Activated T-helper 1 cell treated with anti-CD3 and anti-CD28 coated beads, Interleukin-12 subunit alpha, Interleukin-12 subunit beta, Interleukin-2, Interleukin-4 antibody, amounts not matched to agents 30 ng/mL and 10 ng/mL and 1 ng/mL, durations not matched to agents 14 hours and 24 hours and 36 hours (primary cell): ENCODE measurements at places on chromosomes 4 and X. TPM values are rescaled to one million over a fixed set of nuclear protein-coding genes. Genes with fewer than 3 reads are reported as not detected.

DNA sequence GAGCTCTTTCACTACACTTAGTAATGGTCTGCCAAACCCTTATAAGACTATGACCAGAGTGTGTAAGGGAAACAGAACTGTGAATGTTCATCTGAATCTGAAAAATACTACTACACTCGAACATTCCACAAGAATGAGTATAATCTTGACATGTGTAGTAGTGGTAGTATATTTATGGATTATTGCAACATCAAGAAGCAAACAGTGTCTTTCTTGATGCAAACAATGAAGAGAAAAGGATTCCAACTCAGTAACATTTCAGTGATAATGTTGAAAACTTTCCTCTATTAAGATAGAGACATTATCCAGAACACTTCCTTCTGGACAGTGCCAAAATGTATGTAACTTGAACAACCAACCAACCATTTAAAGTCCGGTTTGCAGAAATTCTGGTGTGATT is 394.7 kb upstream of the CPEB2 start:
- no peak for DNase-seq

GRCh38 chr4:100986360-100986868 is 360.9 kb downstream of the PPP3CA start:
- DNase-seq: no peak

DNA sequence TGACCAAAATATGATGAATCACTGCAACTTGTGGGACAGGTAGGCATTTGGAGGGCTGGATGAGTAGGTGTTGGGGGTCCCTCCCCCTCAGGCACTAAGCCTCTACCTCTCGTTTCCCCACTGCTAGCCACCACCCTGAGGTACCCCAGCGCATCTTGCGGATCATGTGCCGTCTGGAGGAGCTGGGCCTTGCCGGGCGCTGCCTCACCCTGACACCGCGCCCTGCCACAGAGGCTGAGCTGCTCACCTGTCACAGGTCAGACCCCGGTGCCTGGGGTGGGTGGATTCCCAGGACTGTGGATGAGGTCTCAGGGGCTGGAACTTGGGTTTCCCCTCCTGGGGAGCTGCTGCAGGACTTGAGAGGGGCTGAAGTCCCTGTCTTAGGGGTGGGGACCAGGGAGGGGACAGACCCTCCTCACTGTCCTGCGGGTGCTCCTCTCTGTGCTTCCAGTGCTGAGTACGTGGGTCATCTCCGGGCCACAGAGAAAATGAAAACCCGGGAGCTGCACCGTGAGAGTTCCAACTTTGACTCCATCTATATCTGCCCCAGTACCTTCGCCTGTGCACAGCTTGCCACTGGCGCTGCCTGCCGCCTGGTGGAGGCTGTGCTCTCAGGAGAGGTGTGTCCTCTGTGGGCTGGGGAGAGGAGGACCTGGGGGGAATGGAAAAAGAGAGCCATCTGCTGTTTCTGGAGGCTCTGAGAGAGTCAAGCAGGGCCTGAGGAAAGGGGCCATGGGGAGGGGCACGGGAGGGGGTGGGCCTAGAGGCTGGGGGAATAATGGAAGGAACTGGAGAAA is 10.1 kb upstream of the ERAS start:
- no peak for DNase-seq

- DNase-seq: no peak
Observed at GRCh38 chr4:38154252-38154651, 194.1 kb downstream of the PTTG2 start.

DNA sequence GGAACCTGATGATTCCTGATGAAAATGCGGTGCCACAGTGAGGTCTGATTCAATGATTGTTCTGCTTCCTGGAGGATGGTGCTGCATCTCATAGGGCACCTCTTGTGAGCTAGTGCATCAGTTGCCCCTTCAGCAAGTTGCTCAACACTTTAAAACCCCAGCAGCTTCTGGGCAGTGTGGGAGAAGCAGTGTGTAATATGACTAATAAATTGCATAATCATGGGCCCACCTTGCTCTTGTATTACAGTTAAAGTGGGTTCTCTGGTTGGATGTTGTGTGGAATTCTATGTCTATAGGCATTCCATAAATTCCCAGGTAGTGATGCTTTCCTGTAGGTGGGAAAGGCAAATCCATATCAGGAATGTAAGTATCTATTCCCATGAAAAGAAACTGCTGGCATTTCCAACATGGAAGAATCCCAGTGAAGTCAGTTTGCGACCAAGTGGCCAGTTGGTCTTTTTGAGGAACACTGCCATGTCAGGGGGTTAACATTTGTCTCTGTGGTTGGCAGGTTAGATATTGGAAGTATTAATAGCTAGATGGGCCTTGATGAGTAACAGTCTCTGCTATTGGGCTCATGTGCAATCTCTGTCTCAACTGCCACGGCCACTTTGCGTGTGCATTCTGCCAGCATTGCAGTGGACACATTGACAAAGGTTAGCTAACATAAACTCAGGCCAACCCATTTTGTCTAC is 121.1 kb upstream of the OTUD4 start:
- DNase-seq: no peak

GRCh38 chr4:130074096-130074495 is 978.1 kb downstream of the C4orf33 start:
- DNase-seq: no peak

DNA sequence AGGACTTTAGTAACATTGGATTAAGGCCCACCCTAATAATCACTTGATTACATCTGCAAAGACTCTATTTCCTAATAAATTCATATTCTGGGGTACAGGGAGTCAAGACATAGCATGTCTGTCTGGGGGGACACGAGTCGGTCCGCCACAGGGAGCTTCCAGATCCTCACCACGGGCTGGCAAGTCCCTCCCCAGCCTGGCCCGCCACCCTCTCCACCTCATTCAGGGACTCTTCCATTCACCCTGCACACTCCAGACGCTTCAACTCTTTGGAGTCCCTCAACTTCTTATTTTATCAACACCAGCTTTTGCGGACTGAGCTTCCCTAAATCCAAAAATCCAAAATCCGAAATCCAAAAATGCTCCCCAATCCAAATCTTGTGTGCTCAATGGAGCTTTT is 71.2 kb downstream of the DCTD start:
- no peak for DNase-seq

- no peak for DNase-seq
Observed at GRCh38 chrX:72694170-72694569, 19.9 kb downstream of the PHKA1 start.

GRCh38 chr4:15513545-15513944 is 43.9 kb downstream of the CC2D2A start:
- no peak for DNase-seq

GRCh38 chrX:44975666-44976263 is 102.8 kb downstream of the KDM6A start:
- DNase-seq: no peak

- no peak for DNase-seq
Observed at GRCh38 chr4:626201-627091, 1.1 kb downstream of the PDE6B start.

GRCh38 chrX:23900220-23900797 is 7.4 kb downstream of the APOO start:
- no peak for DNase-seq

DNA sequence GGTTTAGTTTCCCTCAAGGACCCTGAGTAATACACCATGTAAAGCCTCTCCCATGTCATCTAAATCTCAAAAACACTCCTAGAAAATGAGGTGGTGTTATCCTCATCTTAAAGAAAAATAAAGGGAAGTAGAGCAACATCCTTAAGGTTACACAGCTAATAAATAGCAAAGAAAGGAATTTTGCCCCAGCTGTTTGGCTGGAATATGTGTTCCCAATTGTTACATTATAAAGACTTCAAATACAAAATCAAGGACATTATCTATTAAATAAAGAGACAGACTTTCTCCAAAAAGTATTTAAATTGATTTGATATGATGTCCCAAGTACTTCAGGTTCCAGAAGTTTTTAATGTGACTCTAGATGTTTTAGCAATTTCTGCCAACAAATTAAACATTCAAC is 57.9 kb upstream of the IL15 start:
- no peak for DNase-seq

- DNase-seq: peak; percentile 4
Observed at GRCh38 chr4:72302981-72303704, 265.9 kb downstream of the ADAMTS3 start.

DNA sequence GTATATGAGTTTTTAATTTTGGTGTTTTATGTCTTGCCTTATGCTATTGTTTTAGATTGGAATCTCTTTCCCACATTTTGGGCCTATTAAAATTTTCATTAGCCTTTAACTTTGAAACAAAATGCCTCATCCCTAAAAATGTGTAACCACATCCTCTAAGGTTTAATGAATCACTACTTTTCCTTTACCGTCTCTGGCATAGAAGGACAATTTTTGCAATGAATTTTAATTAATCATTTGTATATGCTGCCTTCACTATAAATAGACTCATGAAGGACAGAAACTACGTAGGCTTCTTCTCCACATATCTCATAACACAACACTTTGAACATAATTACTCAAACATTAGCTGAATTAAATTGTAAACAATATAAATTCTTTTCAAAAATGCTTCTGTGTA is 421.5 kb downstream of the NLGN4X start:
- DNase-seq: no peak

GRCh38 chr4:185672618-185673017 is 137.3 kb upstream of the PDLIM3 start:
- DNase-seq: no peak

GRCh38 chr4:53505947-53506346 is 85.3 kb downstream of the LNX1 start:
- no peak for DNase-seq

GRCh38 chr4:83618431-83618830 is 82.5 kb downstream of the GPAT3 start:
- DNase-seq: no peak

DNA sequence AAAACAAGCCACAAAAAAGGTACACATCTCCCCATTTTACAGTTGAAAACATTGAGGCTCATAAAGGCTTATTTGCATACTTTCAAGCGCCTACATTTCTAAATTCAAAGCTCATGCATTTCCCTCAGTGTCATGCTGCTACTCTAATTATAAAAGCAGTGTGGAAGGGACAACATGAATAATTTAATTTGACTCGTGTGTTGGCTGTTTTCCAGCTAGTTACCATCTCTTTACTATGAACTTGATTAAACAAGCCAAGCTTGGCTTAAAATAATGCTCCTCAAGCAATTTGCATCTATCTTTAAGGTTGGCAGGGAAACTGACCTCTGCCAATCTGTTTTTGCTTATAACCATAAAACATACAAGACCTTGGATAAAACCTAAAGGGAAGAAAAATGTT is 252.5 kb upstream of the NEIL3 start:
- no peak for DNase-seq

DNA sequence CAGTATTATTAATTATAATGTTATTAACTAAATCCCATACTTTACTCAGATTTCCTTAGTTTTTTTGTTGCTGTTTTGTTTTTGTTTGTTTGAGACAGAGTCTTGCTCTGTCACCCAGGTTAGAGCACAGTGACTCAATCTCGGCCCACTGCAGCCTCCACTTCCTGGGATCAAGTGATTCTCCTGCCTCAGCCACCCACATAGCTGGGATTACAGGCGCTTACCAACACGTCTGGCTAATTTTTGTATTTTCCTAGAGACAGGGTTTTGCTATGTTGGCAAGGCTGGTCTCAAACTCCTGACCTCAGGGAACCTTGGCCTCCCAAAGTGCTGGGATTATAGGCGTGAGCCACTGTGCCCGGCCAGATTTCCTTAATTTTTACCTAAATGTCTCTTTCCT is 72.2 kb downstream of the ANAPC4 start:
- no peak for DNase-seq

DNA sequence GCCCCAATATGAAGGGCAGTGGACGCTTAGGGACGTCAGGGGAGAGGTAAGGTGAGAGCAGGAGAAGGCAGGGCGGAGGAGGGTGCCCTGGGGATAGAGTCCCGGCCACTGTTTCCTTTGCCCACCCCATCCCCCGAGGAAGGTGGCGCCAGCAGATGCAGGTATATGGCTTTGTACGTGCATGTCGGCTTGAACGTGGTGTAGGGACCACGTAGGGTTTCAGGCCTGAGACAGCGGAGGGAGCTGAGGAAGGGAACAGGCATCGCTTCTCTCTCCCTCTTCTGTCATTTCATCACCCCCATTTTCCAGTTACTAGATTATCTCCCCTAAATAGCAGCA is 97.9 kb downstream of the PHKA2 start:
- no peak for DNase-seq

DNA sequence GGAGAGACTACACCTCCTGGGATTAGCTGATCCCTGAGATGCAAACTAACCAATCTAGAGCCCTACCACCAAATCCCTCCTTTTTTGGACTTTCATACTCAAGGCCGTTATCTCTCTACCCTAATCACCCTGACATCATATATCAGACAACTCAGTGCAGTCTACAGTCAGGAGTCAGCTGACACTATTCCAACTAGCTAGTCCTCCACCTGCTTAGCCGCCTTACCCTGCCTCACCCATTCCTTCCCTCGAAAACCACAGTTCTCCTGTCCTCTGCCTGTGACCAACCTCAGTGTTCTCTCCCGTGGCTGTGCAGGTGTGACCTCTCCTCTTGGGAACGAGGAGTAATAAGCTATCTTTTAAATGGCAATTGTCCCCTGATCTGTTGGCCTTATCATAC is 1.8 kb upstream of the PPEF2 start:
- DNase-seq: no peak

The TLR2 gene
- total RNA-seq: 0.49 and 1.0 TPM in 2 replicates

The CYLC1 gene
- not detected in 2 replicates for total RNA-seq

The BEND2 gene
- not detected in 2 replicates for total RNA-seq

The PRRG1 gene
- total RNA-seq: not detected in 2 replicates

The YY2 gene
- total RNA-seq: 2.2 and 2.3 TPM in 2 replicates
